D721Med (cell line): ENCODE measurements at places on chromosomes 2 and 18.

GRCh38 chr2:100137318-100137717 lies 5.1 kb downstream of the AFF3 start:
- DNase-seq = no peak

DNA sequence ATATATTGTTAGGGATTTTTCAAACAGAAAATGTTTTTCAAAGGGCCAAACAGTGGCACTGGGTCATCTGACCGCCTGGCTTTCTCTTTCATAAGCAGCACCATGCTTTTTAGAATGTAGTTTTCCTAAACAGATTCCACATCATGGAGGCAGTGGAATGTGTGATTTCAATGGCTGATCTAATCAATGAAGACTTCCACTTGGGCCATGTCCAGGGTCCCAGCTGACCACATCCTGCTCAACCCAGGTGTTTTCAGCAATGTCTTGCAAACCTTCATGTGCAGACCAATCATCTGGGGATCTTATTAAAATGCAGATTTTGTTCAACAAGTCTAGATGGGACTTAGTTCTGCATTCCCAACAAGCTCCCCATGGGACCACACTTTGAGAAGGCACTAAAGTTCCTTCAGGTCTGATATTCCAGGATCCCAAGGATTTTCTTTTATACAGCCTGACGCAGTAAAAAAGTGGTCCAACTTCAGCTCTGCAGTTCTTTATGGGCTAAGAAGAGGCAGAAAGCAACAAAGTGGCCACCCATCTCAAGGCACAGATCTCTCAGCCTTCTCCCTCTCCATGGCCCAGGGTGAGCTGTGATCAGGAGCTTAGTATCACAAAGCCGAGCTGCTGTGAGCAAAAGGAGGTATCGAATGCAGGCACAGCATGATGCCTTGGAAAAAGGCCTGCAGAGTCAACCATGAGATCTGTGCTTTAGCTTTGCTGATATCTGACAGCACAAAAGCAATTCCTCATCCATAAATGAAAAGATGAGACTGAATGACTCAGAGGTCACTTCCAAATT lies 3.7 kb downstream of the ALKAL2 start:
- DNase-seq = no peak

DNA sequence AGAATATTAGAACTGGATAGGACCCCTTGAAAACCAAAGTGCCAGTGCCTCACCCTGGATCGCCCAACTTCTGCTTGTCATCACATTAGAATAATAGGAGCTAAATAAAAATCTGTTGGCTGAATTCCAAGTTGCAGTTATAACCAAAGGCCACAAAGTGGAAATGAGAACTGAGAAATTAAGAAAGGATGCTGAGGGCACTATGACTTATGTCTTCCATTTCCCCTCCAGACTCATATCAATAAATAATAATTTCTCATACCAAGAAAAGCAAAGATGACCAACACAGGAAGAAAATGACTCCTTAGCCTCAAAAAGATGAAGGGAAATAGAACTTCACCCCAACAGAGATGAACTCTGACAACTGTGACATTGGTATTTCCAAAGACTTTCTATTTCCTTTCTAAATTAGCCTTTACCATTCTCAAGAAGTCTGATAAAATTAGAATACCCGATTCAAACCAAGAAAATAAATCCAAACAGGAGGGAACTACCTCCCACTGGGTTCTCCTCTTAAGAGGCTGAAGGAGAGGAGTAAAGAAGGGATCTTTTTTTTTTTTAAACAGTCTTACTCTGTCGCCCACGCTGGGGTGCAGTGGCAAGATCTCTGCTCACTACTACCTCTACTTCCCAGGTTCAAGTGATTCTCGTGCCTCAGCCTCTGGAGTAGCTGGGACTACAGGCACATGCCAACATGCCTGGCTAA lies 46.5 kb upstream of the EPG5 start:
- no peak for DNase-seq

- no peak for DNase-seq
These were observed 266.4 kb upstream of the DLGAP1 start for GRCh38 chr18:4721545-4721944.

DNA sequence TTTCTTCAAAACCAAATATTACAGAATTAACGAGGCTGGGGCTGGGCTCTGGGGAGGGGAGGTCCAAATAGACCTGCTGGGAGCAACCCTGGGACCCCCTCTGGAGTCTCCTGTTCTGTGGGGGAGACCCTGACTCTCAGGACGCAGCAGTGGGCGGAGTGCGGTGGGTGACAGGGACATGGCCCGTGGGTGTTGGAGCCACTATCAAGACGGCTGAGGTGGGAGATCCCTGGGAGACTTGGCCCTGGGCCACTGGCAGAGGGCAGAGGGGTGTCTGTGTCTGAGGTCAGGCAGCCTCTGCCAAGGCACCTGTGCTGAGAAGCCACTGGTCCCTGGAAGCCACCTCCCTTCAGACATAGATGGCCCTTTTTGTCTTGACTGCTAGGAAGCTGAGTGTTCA lies 79.5 kb upstream of the CTDP1 start:
- no peak for DNase-seq

GRCh38 chr2:151120011-151120410 lies 141.7 kb downstream of the RBM43 start:
- no peak for DNase-seq

DNA sequence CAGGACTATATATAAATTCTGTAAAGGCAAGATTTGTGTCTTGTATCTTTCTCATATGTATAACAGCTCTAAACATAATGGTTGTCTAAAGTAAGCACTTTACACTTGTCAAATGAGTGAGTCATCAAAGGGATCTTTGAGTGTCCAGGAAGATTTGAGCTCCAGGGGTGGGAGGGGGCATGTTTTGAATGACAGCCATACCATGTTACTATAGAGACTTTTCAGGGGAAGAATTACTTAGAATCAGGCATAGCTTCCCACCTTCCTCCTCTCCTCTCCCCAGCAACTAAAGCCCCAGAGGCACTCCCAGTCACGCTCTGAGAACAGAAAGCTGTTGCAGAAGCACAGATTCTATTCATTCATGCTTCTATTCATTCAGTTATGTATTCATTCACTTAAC lies 65.8 kb upstream of the ALK start:
- no peak for DNase-seq

GRCh38 chr2:164896226-164896625 lies 54.6 kb upstream of the COBLL1 start:
- no peak for DNase-seq

DNA sequence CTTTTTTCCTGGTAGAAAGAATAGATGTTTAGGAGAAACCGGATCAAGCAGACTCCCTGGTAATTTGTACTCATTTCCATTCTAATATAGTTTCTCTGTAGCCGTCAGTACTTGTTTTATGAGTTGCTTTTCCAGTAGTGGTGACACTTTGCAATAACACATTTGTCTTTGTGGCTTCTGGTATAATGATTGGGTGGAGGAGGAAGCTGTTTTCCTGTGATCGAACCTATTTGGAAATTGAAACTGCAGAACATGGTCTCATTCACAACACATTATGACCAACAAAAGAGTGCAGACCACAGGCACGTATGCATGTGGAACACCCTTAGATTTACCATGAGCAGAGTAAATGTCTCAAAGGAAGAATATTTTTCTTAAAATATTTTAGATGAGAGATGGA lies 7.6 kb upstream of the SERPINB12 start:
- DNase-seq = no peak

GRCh38 chr18:10713409-10713808 lies 187.6 kb downstream of the NAPG start:
- no peak for DNase-seq

- no peak for DNase-seq
These were observed 17.2 kb downstream of the SP110 start for GRCh38 chr2:230202430-230203109.

DNA sequence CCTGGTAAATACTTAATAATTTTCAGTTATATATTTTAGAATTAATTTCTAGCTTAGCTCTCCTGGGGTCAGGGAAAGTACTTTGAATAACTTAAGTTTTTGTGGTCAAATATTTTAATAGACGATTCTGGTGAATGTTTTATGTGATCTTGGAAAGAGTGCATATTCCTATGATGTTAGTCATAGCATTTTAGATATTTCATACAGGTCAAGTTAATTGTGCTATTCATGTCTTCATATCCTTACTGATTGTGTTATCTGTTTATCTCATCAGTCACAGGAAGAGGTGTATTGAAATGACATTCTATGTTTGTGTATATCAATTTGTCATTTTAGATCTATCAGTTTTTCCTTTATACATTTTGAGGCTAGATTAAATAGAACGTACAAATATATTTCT lies 576.2 kb downstream of the CPS1 start:
- DNase-seq = no peak

DNA sequence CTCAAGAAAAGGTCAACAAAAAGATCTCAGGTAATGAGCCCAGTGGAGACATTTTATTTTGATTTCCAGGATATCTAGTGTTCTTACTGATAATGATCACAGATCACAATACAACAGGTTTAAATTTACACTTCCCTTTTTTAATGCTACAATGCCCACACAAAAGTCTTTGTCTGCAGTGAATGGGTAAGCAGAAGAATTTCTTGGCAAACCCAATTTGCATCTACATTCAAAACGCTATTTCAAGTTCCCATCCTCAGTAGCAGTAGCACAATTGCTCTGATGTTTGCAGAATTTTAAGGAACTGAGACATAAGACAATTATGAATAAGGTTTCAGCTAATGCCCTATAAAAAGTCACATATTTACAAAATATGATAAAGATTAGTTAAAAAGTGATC lies 929.4 kb upstream of the PIK3C3 start:
- DNase-seq = no peak

DNA sequence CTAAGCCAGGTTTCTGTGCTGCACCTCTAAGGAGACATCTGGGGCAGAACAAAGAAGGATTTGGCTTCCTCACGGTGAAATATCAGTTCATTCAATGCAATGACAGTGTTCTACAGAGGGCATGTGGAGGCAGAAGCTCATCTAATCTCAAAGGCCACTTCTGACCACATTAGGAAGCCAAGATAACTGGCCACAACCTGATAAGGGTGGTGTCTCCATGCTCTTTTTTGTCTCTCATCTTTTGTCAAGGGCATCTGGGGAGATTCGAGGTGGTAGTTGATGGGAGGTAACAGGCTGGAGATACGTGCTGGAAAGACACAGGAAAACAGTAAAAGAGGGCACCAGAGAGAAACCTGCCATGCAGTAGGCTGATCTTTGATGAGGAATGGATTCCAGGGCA lies 303.9 kb downstream of the LRATD1 start:
- DNase-seq = no peak

DNA sequence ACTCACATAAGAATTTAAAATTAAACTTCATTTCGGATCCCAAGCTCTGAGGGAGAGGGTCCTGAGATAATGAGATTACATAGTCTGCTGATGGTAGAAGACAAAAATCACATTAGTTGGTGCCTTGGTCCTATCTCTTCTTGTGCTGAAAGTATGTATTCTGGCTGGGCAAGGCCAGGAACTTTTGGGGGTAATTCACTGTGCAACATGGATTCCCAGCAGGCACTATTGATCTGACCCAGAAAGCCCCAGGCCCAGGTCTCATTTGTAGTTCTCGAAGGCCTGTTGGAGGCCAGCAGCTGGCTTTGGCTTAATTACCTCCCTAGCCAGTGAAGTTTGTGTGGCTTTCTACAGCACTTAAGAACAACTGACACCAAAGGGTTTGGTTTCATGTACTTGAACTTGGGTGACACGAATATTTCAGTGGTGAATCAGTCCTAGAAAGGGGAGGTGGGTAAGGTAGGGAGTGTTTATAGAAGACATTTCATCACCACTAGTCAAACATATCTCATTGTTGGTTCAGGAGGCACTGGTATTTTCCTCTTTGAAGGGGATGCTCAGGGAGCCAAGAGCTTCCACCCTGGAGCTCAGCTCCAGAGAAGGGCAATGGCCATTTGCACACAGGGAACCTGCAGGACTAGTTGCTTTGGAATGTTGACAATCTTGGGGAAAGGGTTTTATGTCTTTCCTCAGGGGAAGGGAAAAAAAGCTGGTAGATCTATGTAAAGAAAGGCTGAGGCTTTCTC lies 217.8 kb downstream of the OSR1 start:
- DNase-seq = no peak

DNA sequence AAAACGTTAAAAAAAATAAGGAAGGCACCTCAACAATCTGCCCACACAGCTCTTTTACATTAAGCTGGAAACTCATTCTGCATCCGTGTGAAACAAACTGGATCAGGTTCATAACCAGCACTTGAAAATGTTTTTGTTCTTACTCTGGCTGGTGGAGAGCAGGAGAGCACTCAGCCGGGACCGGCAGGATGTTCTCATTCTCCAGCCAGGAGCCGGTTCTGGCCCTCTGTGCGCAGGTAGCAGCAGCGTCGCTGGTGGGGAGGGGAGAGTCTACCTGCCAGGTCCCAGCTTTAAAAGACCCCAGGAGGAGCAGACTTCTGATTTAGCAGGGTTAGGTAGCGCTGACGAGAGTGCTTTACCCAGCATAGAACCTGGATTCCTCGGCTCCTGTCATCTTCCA lies 834.9 kb upstream of the SALL3 start:
- no peak for DNase-seq

GRCh38 chr2:46169467-46169866 lies 127.7 kb upstream of the EPAS1 start:
- DNase-seq = no peak

- no peak for DNase-seq
These were observed 132.2 kb downstream of the ARL4C start for GRCh38 chr2:234364661-234365060.

GRCh38 chr2:217703102-217703501 lies 299.7 kb downstream of the TNS1 start:
- no peak for DNase-seq

- DNase-seq = no peak
These were observed 187.1 kb downstream of the FHOD3 start for GRCh38 chr18:36484591-36484990.

DNA sequence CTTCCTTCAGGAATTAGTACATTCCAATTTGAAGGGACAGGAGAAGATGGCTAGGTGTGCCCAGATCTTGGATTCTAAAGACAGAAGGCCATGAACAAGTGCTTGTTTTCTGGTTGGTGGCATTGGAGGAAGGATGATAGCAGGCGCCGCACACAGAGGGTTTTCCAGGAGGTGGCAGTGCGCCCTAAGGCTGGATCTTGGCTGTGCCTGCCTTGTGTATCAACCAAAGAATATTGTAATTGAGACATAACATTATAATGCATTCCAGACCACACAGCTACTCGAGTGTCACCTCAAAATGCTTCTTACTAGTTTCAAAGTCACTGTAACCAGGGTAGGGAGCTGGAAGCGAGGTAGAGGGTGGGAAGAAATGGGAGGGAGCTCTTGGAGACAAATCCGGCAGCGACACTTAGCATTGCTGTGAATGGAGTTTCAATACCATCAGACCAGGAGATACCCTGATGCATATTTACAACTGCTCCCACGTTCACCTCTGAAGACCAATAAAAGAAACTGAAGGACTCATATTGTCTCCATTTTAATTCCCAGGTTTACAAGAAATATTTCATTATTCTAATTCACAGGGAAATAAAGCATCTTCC lies 42.5 kb downstream of the CPO start:
- no peak for DNase-seq

- DNase-seq = no peak
These were observed 185.0 kb upstream of the TMEFF2 start for GRCh38 chr2:192379736-192380135.
